ENCODE measurements at places on chromosomes 7 and 10.

- peak; percentile 14 for ATAC-seq
Measured at GRCh38 chr7:157745721-157746709, 409.2 kb downstream of the DNAJB6 start.

GRCh38 chr10:119669975-119670640, 18.9 kb downstream of the BAG3 start:
- ATAC-seq, result no peak

DNA sequence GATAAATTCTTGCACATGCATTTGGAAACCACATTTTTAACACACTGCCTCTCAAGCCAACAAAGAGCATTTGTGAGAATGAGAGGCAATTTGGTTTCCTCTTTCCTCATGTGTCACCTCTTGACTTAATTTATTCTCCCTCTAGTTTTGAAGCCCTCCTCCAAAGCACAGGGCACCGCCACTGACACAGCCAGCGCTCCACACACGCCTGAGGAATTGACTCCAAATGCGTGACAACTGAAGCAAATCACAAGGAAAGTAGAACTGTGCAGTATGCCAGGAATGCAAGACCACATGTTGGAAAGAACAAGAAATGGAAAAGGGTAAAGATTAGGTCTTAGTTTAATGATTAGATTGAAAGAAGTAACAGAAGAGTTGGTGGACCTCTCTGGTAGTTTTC, 173.3 kb downstream of the LSM5 start:
- no peak for ATAC-seq

DNA sequence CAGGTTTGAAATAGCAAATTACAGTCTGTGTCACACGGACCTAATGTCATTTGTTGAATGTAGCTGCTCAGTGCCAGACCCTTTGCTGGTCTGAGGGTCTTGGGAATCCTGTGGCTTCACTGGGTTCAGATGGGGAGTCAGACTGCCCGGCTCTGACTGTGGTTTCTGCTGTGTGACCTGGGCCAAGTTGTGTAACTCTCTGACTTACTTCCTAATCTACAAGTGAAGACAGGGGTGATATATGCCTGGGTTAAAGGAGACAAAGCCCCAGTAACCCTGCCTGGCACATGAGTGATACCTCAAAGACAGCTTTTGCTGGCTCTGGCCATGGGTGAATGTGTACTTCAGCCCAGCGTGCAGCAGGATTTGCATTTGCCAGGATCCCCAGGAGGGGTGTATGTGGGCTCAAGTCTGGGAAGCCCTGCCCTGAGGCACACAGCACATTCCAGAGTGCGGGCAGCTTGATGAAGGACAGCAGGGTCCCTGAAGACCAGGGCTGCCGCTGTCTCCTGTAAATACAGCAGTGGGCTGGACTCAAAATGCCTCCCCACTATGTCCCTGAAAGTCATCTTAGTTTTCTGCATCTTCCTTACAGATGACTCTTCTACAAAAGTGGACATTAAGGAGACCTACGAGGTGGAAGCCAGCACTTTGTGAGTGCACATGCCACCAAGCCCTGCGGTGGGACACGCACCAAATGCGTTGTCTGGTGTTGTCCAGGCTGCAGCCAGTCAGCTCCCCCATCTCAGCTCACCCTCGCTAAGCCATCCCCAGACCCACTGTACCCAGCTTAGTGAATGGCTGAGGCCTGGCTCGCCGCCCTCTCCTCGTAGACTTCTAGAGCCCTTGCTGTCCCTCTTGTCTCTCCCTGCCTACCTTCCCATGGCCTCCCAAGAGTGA, 16.4 kb downstream of the NACAD start:
- ATAC-seq, result no peak
